Skin of body (tissue), 3 donors: ENCODE measurements at places on chromosomes 16 and 17.

- DNase-seq = no peak
These were observed 7.1 kb upstream of the MPP2 start for GRCh38 chr17:43914451-43914850.

- no peak for DNase-seq
These were observed 106.0 kb downstream of the RBFOX1 start for GRCh38 chr16:7438601-7439000.

- no peak for DNase-seq
These were observed 2.3 kb downstream of the SLC26A11 start for GRCh38 chr17:80222376-80223141.

DNA sequence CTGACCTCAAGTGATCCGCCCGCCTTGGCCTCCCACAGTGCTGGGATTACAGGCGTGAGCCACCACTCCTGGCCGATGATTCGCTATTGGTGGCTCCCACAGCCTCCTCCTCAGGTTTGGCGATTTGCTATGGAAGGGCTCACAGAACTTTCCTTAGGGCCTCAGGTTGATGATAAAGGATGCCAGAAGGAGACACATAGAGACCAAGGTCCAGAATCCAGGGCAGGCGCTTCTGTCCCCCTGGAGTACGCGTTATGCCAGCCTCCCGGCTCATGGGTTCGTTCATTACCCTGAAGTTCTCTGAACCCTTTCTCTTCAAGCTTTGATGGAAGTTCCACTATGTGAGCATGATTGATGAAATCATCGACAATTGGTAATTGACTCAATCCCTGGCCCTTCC, 19.9 kb downstream of the LGALS3BP start:
- DNase-seq = no peak

GRCh38 chr17:73985466-73986015, 217.9 kb upstream of the RPL38 start:
- no peak for DNase-seq

- DNase-seq = no peak
These were observed 7.7 kb downstream of the NDUFAF8 start for GRCh38 chr17:81246679-81247338.

- DNase-seq = no peak
These were observed at the start of gene TOX3 for GRCh38 chr16:52547004-52547833. Gene TOX3, minus strand, starts transcription at chr16:52547143. Its CDS starts 420 bp downstream, at chr16:52546723.

DNA sequence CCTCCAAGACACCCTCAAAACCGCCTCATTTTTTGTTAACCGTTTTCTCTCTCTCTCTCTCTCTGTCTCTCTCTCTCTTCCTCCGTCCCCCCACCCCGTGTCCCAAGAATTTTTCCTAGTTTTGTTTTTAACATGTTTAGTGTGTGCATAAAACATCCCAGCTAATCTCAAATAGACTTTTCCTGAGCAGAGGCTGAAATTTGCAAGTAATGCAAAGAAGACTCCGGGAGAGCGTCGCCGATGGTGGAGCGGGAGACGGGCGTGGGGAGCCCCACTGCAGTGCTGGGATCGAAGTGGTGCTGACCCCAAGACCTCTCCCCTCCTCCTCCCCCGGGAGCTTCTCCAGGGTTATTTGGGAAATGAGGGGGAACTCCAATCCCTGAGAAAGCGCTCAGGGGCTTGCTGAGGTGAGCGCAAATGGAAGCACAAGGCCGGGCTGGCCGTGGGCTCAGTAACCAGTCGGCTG, 4.7 kb upstream of the DLX4 start:
- DNase-seq = no peak

DNA sequence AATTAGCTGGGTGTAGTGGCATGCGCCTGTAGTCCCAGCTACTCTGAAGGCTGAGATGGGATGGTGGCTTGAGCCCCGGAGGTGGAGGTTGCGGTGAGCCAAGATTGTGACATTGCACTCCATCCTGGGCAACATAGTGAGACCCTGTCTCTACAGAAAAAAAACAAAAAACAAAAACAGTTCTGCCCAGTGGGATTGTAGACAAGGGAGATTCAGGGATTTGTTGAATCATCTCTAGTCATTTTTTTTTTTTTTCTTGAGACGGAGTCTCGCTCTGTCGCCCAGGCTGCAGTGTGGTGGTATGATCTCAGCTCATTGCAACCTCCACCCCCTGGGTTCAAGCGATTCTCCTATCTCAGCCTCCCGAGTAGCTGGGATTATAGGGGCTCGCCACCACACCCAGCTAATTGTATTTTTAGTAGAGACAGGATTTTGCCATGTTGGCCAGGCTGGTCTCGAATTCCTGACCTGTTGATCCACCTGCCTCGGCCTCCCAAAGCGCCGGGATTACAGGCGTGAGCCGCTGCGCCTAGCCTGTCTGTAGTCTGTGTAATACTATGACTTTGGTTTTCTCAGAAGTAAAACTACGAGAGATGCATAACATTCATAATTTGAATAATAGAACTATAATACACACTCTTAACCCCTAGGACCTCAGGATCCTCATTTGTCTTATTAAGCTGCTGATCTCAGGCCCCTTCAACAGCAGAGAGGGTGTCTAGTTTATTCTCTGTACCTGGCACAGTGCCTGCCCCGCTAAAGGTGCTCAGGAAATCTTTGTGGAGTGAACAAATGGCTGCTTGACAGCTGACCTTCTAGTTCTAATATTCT, 1.4 kb downstream of the TEN1 start:
- no peak for DNase-seq

DNA sequence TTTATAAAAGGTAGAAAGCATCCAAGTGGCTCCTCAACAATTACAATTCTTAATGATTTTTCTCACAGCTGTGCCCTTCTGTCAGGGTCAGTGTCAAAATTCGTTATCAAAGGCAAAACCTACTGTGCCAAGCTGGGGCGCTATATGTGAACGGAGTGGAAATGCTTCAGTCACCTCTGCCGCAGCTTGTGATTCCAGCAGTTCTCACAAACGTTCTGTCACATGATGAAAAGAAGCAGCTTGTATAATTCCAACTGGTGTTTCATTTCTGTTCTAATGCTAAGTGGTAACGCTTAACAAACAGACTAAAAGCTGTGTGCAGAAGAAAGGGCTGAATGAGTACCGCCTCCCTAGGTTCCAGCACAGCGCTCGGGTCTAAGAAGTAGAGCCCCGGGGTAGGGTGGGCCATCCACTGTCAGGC, 14.2 kb downstream of the PLD6 start:
- no peak for DNase-seq

DNA sequence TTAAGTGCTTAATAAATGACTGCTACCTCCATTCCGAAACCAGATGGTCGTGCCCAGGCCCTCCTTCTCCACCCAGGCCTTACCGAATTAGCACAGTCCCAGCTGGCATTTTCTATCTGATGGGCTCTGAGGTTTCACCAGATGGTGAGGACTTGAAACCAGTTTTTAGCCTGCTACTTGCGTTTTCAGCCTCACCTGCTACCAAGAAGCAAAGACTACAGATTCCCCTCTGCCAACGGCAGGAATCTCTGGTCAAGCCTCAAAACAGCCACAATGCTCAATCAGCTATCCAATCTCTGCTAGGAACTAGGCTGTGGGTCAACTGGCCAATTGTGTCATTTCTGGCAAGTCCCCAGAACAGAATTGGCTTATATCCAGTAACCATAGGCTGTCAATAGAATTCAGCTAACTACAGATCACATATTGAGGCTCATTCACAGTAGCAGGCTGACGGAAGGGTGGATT, 11.7 kb downstream of the PECAM1 start:
- no peak for DNase-seq

DNA sequence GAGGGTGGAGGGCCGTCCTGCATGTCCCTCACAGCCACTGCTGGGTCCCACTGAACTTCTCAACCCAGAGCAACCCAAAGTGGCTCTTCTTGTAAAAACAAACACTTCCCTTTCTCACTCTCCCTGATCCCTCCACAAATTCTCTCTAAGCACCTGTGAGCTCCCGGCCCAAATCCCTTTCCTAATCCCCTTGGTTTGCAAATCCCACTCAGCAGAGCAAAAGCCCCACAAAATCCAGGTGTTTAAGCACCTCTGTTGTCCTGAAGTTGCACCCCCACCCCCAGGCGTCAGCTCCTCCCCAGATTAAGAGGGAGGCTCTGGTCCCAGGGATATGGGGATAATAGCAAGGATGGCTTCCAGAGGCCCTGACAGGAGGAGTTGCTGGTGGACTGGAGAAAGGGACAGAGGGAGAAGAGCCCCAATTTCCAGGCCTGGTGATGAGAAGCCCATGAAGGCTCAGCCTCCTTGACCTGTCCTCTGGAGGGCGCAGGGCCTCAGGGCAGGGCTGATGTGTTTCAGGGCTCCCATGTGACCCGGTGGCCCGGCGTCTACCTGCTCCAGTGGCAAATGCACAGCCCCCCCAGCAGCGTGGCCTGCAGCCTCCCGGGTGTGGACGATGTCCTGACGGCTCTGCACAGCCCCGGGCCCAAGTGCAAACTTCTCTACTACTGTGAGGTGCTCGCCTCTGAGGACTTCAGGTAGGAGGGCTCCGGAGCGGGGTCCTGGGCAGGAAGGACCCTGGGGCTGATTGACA, 23.0 kb downstream of the NAGPA start:
- no peak for DNase-seq

DNA sequence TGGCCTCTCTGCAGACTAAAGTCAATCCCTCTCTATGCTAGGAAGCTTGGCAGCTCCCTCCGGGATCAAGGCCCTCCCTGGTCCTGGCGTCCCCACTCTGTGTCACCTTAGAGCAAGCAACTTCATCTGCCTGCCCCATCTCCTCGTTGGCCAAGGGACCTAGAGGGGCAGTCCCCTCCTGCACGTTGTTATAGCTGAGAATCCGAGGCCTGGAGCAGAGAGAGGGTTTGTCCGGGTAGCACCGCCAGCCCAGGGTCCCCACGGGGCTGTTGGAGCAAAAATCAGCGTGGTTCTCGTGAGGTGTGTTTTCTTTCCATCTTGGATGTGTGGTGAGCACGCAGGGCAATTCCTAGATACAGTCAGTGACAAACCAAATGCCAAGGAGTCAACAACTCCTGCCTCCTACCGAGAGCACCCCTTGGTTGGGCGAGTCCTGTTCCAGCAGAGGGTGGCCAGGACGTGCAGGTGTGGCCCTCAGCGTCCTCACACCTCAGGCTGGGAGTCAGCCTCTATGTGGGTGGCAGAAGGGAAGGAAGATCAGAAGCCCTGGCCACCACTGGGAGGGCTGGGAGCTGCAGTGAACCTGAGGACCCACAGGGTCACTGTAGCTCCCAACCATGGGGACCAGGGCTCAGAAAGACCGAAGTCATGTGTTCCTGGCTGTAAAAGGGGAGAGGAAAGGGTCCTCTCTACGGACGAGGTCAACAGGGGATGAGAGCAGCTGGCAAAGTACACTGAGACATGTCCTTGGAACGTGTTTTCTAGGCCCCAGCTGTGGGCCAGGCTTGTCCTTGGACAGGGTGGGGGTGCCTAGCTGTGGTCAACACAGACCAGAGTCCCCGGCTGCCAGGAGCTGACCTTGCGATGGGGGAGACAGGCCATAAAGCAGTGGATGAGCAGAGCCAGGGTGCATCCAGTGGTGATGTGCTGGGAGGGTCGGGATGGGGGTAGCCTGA, 85.6 kb upstream of the CIBAR2 start:
- no peak for DNase-seq

- DNase-seq = no peak
These were observed 327.9 kb downstream of the HS3ST4 start for GRCh38 chr16:26019381-26020242.

GRCh38 chr17:64182325-64183012, 52.5 kb upstream of the ERN1 start:
- DNase-seq = peak; percentile 30

DNA sequence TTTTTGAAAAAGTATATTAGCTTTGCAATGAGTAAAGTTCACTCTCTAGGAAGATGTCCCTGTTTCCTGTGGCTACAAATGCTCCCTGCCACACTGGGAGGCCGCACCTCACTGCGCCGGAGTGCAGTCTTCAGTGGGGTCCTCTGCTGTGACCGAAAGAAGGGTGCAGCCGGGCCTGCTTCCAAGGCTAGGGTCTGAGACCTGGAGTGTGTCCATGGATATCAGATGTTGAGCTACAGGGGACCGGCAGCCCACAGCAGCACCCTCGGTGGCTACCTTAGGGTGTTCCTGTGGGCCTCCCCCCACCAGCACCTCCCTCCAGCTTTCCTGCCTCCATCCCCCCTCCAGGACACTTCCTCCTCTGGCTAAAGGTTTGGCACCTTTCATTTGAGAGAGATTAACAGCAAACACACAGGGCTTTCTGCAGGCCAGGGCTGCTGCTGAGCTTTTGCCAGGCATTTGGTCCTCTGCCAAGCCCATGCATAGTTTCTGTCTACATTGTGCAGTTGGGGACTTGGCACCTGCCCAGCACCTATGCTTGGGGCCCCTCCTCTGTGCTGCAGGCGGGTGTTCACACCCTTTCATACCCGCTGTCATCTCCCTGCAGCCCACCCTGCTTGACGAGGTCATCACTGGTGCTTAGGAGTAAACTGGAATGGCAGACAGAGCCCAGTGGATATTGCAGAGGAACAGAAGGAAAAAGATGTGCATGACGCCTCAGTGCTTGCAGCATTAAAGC, 33.8 kb upstream of the CRISPLD2 start:
- DNase-seq = no peak

- peak; percentile 44 for DNase-seq
These were observed 7.7 kb downstream of the CCL3L1 start for GRCh38 chr17:36188891-36189306.

GRCh38 chr16:11280616-11281522, at the start of gene PRM1:
Gene PRM1, minus strand, starts transcription at chr16:11281330. Its CDS starts 92 bp downstream, at chr16:11281238.
- DNase-seq = no peak

GRCh38 chr17:58590377-58590776, 75.9 kb upstream of the MTMR4 start:
- DNase-seq = no peak

GRCh38 chr16:68444056-68444657, 4.2 kb downstream of the SMPD3 start:
- DNase-seq = no peak

DNA sequence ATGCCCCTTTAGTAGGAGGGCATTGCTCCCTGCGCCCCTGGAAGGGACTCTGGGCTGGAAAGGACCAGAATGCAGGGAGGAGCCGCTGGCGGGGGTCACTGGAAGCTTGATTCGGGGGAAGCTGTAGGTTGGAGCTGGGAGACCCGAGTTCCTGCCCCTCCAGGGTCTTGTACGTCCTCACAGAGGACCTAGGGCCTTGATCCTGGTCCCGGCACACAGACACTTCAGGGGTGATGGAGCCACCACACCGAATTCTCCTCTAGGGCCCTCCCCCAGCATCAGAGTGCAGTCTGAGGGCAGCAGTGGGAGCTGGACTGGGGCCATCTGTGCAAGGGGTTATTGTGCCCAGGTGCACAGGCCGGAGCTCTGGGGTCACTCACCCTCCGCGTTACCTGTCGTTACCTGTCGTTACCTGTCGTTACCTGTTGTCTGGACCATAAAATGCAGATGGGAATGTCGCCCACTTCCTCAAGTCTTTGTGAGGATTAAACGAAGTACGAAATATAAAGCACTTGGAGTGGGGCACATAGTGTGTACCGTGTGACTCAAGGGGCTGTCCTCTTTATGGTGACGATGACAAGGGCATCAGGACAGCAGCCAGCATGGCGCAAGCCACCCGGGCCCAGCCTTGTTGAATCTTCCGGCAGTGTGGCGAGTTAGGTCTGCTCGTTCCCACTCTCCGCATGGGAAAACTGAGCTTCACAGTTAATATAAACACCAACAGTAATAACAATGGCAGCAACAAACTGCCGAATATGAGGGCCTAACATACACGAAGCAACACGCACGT, 48.6 kb downstream of the CMIP start:
- no peak for DNase-seq

GRCh38 chr17:75899767-75900468, 3.2 kb upstream of the TRIM65 start:
- DNase-seq = no peak

GRCh38 chr17:9016941-9017552, 4.3 kb upstream of the NTN1 start:
- DNase-seq = no peak
